ENCODE measurements at places on chromosomes 12 and 14. TPM values are rescaled to one million over a fixed set of nuclear protein-coding genes. Genes with fewer than 3 reads are reported as not detected.

GRCh38 chr14:85040046-85040685 lies 489.8 kb upstream of the FLRT2 start:
- no peaks in the 10 kb centered on the region for H3K27me3 ChIP-seq
- H3K36me3 ChIP-seq, result no peaks in the 10 kb centered on the region

DNA sequence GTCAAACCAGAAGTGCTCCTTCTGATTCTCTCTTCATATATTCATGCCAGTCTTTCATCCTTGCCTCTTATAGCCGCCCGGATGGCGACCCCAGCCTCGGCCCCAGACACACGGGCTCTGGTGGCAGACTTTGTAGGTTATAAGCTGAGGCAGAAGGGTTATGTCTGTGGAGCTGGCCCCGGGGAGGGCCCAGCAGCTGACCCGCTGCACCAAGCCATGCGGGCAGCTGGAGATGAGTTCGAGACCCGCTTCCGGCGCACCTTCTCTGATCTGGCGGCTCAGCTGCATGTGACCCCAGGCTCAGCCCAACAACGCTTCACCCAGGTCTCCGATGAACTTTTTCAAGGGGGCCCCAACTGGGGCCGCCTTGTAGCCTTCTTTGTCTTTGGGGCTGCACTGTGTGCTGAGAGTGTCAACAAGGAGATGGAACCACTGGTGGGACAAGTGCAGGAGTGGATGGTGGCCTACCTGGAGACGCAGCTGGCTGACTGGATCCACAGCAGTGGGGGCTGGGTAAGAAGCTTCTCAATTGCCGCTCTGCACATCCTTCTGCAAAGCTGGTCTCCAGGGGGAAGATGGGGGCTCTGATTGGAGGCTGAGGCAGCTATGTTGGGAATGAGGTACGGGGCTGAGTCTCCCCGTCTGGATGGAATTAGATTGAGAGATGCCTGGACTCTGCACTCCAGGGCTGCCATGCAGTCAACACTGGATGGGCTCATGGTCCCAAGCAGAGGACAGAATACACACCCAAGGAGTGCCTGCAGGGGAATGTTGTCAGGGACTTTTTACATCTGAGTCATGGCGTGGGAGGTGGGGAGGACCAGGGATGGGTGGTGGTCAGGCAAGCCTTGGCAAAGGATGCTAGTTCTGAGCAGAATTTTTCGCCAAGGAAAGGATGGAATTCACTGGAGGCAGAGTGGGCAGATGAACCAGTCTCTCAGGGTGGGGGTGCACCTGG lies 1.3 kb downstream of the BCL2L2 start:
- H3K36me3 ChIP-seq, result no peaks in the 10 kb centered on the region
- peaks cover 38% of the 10 kb centered on the region for H3K27me3 ChIP-seq
- H3K27ac ChIP-seq, result no peak overlapping the region
- DNase-seq, result no peak
- H3K4me1 ChIP-seq, result peaks cover 6% of the 10 kb centered on the region

DNA sequence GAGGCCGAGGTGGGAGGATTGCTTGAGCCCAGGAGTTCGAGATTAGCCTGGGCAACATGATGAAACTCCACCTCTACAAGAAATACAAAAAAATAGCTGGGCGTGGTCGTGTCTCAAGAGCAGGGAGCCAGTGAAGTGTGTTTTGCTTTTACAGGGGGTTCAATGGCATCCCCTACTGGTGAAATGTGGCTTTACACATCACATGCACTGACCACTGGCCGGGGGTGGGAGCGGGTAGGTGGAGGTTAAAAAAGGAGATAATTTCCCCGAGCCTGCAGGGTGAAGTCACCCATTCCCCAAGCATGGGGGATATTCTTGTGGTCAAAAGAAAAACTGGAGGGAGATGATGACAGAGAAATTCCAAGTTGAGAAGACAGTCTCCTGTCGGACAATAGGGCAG lies 63.6 kb upstream of the PWP1 start:
- no peak overlapping the region for H3K4me3 ChIP-seq
- H3K27me3 ChIP-seq, result no peaks in the 10 kb centered on the region
- H3K27ac ChIP-seq, result no peak overlapping the region
- DNase-seq, result no peak

- H3K27me3 ChIP-seq, result no peaks in the 10 kb centered on the region
- no peak for DNase-seq
- H3K4me3 ChIP-seq, result no peak overlapping the region
These were observed 16.2 kb downstream of the ABHD4 start for GRCh38 chr14:22614240-22614799.

GRCh38 chr14:98008381-98009113 lies 1211.4 kb downstream of the VRK1 start:
- H3K27me3 ChIP-seq, result no peaks in the 10 kb centered on the region
- peak overlapping the region; percentile 1 for H3K4me3 ChIP-seq
- peaks cover 9% of the 10 kb centered on the region for H3K36me3 ChIP-seq
- H3K27ac ChIP-seq, result peak overlapping the region; percentile 95
- DNase-seq, result no peak
- H3K4me1 ChIP-seq, result peaks cover 55% of the 10 kb centered on the region

GRCh38 chr12:105451211-105451610 lies 120.7 kb downstream of the C12orf75 start:
- no peak for DNase-seq
- H3K4me1 ChIP-seq, result no peaks in the 10 kb centered on the region
- H3K36me3 ChIP-seq, result no peaks in the 10 kb centered on the region
- peaks cover 12% of the 10 kb centered on the region for H3K27me3 ChIP-seq
- no peak overlapping the region for H3K27ac ChIP-seq

GRCh38 chr14:96189281-96189711 lies 15.3 kb upstream of the BDKRB2 start:
- no peak overlapping the region for H3K4me3 ChIP-seq
- peaks cover 20% of the 10 kb centered on the region for H3K27me3 ChIP-seq
- no peaks in the 10 kb centered on the region for H3K36me3 ChIP-seq
- no peak overlapping the region for H3K27ac ChIP-seq

DNA sequence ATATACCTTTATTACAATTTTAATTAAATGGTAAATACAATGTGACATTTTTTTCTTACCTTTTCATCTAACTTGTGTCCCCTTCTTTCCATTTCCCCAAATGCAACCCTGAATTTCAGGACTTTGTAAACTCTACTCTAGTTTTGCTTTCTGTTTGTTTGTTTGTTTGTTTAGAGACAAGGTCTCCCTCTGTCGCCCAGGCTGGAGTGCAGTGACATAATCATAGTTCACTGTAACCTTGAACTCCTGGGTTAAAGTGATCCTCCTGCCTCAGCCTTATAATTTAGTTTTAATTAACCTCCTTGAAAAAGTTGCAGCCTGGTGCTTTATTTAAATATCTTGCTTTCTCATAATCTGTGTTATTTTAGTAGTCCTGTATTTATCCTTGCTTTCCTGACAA lies 59.0 kb upstream of the MON2 start:
- H3K4me3 ChIP-seq, result no peak overlapping the region
- H3K36me3 ChIP-seq, result peaks cover 35% of the 10 kb centered on the region
- peaks cover 14% of the 10 kb centered on the region for H3K4me1 ChIP-seq
- H3K27me3 ChIP-seq, result no peaks in the 10 kb centered on the region
- peak overlapping the region; percentile 74 for H3K27ac ChIP-seq
- DNase-seq, result no peak

DNA sequence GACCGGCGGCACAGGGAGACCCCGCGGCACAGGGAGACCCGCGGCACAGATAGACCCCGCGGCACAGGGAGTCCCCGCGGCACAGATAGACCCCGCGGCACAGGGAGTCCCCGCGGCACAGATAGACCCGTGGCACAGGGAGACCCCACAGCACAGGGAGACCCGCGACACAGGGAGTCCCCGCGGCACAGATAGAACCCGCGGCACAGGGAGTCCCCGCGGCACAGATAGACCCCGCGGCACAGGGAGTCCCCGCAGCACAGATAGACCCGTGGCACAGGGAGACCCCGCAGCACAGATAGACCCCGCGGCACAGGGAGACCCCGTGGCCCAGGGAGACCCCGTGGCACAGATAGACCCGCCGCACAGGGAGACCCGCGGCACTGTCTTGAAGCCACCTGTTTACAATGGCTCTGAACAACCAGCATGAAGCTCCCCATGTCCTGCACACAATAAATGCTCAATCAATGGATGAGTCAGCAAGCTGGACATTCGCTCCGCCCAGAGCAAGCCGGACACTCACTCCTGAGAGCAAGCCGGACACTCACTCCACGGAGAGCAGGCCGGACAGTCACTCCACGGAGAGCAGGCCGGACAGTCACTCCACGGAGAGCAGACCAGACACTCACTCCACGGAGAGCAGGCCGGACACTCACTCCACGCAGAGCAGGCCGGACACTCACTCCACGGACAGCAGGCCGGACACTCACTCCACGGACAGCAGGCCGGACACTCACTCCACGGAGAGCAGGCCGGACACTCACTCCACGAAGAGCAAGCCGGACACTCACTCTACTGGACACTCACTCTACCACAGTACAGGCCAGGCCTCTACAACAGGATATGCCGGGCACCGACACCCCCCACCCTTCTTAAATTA lies 121.9 kb downstream of the RFLNA start:
- H3K4me3 ChIP-seq, result no peak overlapping the region
- peak overlapping the region; percentile 25 for H3K27ac ChIP-seq
- H3K27me3 ChIP-seq, result no peaks in the 10 kb centered on the region
- H3K36me3 ChIP-seq, result peaks cover 21% of the 10 kb centered on the region
- no peak for DNase-seq
- no peaks in the 10 kb centered on the region for H3K4me1 ChIP-seq

DNA sequence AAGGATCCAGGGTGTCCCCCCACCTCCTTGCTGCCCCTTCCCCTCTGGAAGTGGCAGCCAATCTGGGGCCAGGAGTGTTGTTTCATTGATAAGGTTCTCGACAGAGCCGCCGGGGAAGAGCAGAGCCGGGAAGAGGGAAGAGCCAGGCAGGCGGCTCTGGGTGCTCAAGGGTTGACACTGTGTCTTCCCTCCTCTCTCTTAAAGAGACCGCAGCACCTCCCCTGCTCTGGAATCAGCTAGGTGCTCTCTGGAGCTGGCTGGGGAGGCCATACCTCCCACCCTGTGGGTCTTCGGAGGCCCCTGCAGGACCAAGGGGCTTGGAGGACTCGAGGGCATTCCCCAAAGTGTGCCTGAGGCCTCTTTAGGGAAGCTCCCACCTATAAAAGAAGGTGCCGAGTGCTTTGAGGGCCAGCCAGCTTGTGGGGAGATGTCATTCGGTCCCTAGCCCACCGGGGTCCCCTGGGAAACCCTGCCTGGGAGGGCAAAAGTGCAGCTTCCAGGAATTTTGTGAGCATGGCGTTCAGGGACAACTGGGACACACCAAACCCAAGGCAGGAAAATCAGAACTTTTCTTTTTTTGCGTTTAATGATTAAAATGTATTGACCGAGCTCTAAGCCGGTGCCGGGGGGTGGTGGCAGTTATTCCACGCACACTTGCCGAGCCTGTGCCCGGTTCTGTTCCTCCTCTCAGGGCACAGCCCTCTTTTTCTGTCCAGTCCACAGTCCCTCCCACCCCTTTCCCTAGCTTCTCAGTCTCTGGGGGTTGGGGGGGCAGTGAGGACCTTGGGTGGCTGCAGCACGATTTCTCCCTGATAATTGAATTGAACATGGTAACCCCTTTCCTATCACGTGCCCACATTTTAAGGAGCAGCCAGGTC lies 3.0 kb downstream of the SETD1B start:
- peak overlapping the region; percentile 85 for H3K4me3 ChIP-seq
- DNase-seq, result no peak
- H3K36me3 ChIP-seq, result peaks cover 26% of the 10 kb centered on the region

DNA sequence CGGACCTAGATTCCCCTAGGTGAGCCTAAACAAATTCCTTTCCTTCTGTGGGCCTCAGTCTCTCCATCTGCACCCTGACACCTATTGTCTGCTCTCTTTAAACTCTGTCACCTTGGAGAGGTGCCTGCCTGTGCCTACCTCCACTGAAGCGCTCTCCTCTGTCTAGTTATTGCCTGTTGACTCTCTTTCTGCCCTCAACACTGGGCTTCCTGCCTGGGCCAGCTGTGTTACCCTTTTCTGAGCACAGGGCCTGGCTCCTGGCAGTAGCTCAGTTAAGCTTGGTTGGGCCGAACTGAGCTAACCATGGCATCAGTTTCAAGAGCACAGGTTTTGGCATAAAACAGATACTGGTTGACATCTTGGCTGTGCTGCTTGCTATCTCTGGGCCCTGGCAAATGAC lies 43.5 kb downstream of the PRMT8 start:
- H3K4me1 ChIP-seq, result no peaks in the 10 kb centered on the region
- H3K4me3 ChIP-seq, result no peak overlapping the region
- H3K36me3 ChIP-seq, result no peaks in the 10 kb centered on the region
- no peak overlapping the region for H3K27ac ChIP-seq

Gene SLC6A13
- 0.40 TPM for total RNA-seq

Gene ZDHHC22
- total RNA-seq, result not detected
